ENCODE measurements at places on chromosomes 2 and 18.

- no peak for DNase-seq
These were observed 122.8 kb upstream of the SH3BP4 start for GRCh38 chr2:234829074-234829455.

DNA sequence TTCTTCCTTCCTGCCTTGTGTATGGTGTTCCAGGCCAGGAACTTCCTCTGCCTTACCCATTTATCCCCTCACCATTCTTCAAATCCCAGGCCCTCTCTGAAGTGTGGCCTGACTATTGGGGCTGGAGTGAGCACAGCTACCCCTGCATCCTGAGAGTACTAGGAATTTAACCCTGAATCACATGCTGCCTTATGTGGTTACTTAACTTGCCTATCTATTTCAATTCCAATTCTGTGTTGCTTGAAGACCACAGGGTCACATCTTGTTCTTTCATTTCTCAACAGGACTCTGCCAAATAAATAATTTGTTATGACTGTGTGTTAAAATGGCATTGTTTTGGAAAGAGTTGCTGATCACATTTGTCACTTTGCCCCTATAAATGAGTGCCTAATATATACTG is 108.6 kb downstream of the CERS6 start:
- DNase-seq = no peak

- no peak for DNase-seq
These were observed 2.1 kb downstream of the SERTAD2 start for GRCh38 chr2:64651590-64651989.

GRCh38 chr2:240918258-240919091 is 12.3 kb downstream of the CROCC2 start:
- no peak for DNase-seq

GRCh38 chr2:17729880-17730279 is 23.7 kb downstream of the SMC6 start:
- no peak for DNase-seq

DNA sequence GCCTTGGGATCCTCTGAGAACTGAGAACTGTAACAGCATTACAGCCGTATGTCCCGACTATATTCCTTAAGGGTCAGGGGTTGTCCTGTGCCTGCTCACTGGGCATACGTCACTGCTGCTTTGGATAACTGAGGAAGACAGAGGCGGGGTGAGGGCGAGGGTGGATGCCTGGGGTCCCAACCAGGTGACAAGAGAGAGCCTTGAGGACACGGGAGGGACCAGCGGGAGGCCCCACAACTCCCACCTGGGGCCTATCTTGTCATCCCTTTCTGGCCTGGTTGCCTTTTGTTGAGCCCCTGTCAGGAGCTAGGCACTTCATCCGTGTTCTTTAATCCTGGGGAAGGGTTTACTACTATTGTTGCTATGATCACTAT is 28.8 kb downstream of the INPP5D start:
- no peak for DNase-seq

DNA sequence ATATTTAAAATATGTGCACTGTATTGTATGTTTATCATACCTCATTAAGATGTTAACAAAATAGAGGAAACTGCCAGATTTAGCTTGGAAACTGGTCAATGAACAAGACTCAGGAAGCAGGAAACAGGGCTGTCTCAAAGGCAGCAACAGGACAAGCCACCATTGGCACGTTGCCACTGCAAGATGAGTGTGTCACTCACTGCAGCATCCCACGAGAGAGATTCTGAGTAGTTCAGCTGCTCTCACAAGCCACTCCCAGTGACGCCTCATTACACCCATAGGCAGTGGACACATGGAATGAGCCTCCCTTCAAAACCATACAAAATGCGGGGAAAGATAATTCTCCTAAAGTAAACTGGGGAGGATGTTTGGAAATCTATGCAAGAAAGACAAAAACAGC is 181.9 kb upstream of the DLGAP1 start:
- no peak for DNase-seq

DNA sequence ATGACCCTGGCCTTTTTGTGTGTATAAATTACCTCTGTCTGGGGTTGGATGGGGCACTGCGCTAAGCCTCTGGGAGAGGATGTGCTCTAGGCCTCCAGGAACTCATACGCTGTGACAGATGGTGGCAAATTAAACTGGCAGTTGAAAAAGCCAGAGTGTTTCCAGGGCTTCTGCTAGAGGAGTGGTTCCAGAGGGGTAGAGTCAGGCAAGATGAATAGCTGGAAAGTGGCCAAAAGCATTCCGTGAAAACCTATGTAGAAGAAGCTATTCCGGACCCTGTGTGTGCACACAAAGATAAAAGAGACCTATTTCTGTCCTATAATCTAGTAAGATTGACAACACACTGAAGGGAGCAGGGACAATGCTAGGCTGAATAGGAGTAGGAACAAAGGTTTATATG is 84.8 kb downstream of the ACTR3 start:
- DNase-seq = no peak

GRCh38 chr18:55166260-55166598 is 207.0 kb upstream of the CCDC68 start:
- no peak for DNase-seq

DNA sequence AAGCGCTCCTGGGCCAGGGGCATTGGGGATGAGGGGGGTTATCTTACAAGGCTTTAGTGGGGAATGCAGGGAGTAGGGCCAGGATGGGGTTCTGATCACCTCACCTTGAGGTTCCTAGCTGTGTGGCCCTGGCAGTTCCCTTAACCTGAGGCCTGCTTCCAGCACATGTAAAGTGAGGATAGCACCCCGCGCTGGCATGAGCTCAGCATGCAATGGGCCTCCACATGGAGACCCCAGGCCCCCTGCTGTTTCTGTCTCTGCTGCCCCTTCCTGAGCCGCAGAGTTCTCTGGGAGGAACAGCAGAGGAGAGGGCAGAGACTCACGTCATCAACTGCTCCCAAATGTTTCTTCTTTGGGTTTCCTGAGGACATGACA is 8.6 kb upstream of the TEX51 start:
- DNase-seq = no peak

- peak; percentile 85 for DNase-seq
These were observed 790 bp upstream of the ACAA2 start for GRCh38 chr18:49814147-49814499.

DNA sequence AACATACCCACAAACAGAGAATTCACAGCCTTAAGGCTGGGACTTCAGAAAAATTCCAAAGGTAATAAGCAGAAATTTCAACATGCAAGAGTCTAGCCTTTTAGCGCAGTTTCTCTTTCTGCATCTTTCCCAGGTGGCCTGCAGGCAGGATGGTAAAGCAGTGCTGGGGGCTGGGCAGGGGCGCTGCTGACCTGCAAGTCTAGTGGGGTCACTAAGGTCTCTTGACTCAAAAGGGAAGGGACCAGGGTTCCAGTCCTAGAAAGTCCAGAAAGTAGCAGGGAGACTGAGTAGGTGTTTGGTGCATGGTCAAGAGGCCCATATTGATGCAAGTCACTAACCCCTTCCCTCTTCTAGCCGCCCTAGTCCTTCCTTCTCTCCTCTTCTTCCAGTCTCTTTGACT is 169.2 kb downstream of the TGIF1 start:
- DNase-seq = no peak

- DNase-seq = no peak
These were observed 282.7 kb downstream of the PARD3B start for GRCh38 chr2:204827701-204828590.

DNA sequence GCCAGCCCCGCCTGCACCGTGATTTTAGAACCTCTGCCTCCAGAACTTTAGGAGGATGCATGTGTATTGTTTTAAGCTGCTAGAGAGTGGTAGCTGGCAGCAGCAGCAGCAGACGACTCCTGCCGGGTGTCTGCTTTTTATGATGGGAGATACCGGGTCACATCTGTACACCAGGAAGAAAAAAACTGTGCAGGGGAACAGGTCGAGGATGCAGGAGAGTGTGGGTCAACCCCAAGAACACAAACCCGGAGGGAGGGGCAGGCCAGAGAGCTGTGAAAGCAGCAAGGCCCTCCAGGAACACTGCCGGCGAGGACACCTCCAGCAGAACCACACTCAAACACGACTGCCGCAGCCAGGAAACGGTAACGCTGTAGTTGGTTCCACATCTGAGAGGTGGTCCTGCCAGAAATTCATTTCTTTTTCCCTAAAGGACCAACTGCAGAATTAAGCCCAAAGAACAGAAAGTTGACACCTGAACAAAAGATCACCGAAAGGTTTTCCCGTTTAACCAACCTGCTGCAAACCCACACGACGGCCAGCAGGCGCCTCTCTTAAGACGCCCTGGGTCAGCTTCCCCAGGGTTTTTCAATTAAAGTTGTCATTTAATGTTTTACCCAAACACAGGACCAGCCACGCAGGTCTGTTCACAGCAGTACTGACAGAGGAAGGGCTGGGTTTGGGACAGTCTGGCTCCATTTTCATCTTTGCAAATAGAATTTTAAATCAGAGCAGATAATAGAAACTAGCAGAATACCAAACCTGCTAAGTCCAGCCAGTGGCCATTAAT is 60.5 kb downstream of the NDUFA10 start:
- no peak for DNase-seq

DNA sequence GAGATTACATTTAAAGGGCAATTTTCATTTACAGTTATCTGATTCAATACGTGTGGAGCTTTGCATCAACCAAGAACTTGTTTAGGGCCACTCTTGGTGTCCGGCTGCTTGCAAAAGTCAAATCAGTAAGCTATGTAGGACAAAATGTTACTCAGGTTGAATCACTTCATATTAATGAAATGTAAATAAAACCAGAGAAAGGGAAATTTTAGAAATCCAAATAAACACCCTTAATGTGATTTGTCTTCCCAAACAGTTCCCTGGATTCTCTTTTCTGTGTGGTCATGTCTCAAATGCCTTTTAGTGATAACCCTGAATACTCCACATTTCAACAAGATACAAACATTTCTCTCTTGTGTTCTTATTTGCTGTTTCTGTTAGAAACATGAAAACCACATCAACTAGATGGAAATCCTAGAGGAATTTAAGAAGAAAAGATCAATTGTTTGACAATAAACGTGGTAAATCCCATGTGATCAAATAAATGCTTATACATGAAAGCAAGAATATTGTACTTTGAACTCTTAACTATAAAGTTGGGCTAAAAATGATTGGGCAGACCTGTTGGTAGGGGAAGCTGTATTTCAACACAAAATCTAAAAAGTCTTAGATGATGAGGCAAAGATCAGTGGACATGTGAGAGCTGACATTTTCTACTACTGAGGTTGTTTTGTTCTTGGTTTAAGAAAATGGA is 101.3 kb downstream of the CDC42EP3 start:
- DNase-seq = peak; percentile 55

DNA sequence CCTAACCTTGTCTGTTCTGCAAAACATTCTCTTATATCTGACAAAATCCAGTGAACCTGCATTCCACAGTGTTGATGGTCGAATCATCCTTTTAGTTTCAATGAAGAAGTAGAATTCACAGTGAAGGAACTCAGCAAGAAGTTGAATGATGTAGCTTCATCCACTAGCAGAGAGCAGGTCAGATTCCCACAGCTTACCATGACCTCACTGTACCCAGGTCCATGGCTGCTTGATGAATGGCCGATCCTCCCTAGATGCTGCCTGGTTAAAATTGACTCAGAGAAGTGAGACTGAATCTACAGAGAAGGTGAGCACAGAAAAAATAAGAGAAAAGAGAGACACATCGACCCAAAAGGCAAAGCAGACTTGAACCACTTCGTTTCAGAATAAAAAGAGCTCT is 906.0 kb upstream of the CHAC2 start:
- DNase-seq = no peak

DNA sequence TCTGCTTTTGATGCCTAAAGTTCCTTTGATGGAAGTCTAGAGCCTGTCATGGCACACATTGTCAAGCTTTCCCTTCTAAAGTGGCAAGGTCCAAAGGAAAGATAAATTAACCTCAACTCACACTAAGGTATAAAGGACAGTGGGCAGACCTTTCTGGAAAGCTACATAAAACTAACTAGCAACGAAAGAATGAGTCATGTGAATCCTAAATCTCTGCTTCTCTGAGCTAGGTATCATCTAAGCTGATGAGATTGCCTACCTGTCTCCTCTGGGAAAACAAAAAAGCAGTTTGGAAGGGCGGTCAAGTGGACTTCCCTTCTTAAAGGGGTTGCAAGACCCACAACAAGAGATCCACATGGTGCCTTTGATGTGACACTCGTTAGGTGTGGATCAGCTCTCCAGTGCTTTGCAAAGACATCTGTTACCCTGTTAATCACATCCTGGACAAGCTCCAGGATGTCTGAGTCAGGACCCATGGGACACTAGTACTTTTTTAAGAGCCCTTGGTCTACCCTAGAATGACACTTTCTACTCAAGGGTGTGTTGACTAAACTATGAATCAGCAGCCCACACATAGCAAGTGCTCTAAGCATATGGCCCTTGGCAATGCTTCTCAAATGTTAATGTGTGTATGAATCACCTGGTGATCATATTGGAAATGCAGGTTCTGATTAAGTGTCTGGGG is 173.5 kb downstream of the ALK start:
- peak; percentile 98 for DNase-seq

DNA sequence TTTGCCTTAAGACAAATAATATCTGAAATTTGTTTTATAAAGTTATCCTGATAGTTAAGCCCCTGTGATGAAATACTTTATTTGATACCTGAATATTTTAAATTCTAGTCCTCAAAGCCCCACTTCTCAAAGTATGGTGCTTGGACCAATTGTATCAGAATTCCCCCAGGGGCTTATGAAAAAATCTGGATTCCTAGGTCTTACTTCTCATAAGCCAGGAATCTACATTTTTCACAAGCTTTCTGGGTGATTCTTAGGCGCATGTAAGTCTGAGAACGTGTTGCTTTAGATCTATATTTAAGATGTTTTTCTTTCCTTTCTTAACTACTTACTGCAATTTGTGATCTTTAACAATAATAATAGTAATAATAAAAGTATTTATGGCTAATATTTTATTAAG is 53.1 kb downstream of the MYO1B start:
- peak; percentile 81 for DNase-seq

DNA sequence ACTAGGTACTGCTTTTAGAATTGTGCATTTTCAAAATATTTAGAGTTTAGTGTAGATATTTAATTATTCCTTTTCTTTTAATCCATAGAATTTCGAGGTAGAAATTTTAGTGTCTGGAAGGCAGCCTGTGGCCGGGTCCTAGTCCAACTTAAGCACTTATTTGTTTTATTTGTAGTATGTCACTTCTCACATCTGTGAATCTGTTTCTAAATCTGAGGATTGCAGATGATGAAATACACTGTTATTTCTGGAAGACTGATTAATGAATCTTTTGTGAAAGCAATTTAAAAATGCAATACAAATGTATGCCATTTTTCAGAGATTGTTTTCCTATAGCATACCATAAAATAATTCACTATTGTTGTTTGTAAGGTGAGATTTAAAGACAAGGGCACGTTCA is 483.9 kb upstream of the TRIB2 start:
- DNase-seq = no peak

GRCh38 chr2:883803-884748 is 66.6 kb upstream of the SNTG2 start:
- DNase-seq = no peak

- DNase-seq = peak; percentile 72
These were observed 88.5 kb downstream of the SOCS6 start for GRCh38 chr18:70377317-70377799.

DNA sequence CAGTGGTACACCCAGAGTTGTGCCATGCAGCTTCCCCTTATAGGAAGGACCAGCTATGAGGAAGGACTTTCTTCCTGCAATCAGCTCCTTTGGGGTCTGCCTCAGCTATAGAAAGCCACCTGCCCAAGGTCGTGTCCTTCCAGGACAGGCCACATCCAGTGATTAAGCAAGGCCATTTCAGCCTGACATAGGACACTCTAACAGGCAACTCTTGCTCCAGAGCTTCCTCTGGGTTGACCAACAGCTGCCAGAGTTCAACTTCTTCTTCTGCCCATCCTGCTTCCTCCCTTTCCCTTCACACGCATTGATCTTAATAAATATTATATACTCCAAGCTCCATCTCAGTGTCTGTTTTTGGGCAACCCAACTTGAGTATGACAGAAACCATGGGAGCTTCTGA is 12.8 kb downstream of the LRP2 start:
- no peak for DNase-seq

Measured in GM23248 (cell line).